ENCODE measurements at places on chromosomes 11 and 22.

DNA sequence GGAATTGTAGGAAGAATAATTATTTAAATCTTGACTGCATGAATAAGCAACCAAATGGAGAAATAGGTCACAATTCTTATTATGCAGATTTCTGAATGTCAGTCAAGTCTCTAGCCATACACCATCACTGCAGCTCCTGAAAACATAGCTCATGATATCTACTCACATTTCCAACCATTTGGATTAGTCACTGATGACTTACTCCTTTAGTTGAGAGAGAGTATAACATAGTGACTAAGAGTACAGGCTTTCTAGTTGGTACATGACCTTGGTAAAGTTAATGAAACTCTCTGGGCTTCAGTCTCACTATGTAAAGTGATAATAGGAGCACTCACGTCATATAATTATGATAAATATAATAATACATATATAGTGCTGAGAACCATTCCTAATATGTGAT is 265.2 kb downstream of the KCNA4 start:
- no peak for DNase-seq

GRCh38 chr11:69884751-69885150 is 65.5 kb upstream of the FGF3 start:
- no peak for DNase-seq

DNA sequence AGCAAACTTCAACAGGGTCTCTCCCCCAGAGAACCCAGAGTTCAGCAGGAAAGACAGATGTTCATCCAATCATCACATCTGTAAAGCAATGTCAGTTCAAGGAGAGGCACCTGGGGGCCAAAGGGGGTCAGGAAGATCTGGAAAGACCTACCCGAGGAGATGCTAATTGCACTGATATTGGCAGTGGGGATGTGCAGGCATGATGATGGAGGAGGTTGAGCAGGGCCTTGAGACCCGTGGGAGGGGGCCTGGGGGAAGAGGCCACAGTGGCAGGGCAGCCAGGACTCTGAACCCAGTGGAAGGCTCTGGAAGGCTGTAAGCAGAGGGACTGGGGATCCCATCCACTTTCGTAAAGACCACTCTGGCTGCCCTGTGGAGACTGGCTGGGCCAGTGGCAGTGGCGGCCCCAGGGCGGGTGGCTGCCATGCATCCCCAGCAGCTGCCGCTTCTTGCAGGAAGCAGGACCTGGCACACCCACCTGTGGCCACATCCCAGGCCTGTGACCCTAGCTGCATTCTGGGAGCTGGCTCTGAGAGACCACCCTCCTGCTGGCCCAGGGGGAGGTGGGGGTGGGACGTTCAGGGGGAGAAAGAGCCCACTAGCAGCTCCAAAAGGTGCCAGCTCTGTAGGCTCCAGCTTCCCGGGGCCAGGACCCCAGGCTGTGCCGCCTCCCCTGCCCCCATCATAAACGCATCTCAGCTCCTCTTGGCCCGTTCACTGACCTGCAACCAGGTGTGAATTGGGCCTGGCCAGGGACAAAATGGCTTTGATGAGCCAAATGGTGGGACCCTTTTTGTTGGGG is 59.9 kb upstream of the FGF3 start:
- DNase-seq, result no peak

- no peak for DNase-seq
Observed at GRCh38 chr11:122309262-122309925, 193.4 kb upstream of the BLID start.

DNA sequence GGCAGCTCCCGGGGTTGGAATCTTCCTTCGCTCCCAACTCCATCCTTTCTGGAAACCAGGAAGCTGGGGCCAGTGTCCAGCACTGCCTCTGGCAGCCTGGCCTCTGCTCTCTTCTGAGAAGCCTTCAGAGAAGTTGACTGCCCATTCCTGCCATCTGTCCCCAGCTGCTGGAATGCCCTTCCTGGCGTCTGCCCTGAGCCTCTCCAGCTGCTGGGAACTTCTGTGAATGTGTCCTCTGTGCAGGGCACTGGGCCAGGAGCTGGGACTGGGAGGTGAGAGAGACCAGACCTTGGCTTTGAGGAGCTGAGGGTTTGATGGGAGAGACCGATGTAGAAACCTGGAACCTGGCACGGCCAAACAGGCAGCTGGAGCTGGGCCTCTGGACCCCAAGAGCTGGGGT is 5.9 kb upstream of the SOX10 start:
- DNase-seq, result no peak
